CMK (cell line): ENCODE measurements at places on chromosomes 5 and 9.

DNA sequence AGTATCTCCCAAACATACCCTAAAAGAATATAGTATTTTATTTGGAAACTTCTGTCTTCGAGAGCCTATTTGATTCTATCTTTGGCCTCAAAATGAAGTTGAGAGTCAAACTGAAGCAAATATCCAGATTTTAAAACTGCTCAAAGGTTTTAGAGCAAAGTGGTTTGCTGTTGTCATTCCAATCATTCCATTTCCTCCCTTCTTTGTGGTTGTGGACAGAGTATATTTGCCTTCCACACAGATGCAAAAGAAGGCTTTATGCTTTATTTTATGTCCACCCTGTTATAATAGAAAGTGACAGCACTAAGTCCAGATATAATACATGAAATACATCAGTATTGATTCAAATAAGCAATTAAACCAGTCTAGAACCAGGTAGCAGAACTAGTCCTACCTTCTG, 12.4 kb downstream of the GZMK start:
- DNase-seq: no peak

- no peak for DNase-seq
Measured at GRCh38 chr9:37486616-37487548, 1.1 kb downstream of the POLR1E start.

DNA sequence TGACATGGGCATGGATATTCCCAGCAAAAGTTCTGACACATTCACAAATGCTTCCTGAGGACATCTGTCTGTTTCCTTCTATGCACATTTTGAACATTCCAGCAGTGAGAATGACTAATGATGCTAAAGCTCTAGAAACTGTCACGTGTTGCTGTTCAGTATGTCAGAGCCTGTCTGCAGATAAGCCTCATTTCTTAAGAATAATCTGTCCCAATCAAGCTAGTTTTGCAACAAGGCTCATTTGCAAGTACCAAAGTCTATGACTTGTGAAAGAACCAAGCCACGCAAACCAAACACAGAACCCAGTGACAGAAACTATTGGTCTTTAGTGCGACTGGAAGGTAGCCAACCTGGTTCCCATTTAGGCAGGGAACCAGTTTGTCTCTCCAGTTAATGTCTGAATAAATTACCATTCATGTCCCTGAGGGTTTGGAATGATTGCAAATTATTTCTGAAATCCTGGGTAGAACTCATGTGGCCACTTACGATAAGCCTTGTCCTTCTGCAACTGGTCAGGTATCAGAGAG, 178.5 kb downstream of the C9orf152 start:
- DNase-seq: no peak

GRCh38 chr5:59756373-59757035, 137.0 kb downstream of the PDE4D start:
- no peak for DNase-seq

GRCh38 chr9:111423389-111423788, 60.8 kb downstream of the ECPAS start:
- DNase-seq: no peak

DNA sequence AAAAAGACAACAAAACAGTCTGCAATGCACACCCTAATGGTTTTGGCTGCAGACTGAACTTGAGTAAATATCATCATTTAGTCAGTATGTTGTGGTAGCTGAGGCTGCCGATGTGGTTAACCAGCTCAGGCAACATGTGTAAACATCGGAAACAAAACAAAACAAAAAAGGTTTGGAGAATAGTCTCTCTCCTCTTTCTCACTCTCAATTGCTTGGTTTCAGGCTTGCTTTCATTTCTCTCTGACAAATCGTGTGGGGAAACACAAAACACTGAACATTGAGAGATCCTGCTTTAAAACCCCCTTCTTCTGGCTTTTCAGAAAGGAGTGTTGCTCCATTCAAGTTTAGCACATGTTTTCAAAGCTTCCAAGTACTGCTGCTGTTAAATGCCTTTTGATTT, 453.3 kb downstream of the BNC2 start:
- no peak for DNase-seq

DNA sequence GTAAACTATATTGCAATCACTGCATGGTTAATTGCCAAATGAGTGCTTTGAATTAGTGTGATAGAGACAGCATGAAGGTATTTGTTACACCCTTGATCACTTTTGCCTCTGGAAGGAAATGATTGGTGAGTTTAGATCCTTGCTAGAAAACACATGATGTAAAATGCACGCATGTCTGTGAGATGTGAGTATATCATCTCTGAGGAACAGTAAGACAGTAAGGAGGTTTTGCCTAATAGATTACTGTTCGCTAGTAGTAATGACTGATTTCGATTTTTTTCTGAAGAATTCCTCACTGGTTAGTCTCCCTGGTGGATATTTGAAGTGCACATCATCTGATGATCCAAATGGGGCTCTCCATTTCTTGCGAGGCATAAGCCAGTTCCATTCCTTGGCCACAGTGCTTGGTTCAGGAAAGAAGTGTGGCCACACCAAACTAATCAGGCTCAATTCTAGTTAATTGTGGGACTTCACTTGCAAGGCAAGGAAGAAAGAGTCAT, 156.4 kb upstream of the ADRA1B start:
- DNase-seq: no peak

DNA sequence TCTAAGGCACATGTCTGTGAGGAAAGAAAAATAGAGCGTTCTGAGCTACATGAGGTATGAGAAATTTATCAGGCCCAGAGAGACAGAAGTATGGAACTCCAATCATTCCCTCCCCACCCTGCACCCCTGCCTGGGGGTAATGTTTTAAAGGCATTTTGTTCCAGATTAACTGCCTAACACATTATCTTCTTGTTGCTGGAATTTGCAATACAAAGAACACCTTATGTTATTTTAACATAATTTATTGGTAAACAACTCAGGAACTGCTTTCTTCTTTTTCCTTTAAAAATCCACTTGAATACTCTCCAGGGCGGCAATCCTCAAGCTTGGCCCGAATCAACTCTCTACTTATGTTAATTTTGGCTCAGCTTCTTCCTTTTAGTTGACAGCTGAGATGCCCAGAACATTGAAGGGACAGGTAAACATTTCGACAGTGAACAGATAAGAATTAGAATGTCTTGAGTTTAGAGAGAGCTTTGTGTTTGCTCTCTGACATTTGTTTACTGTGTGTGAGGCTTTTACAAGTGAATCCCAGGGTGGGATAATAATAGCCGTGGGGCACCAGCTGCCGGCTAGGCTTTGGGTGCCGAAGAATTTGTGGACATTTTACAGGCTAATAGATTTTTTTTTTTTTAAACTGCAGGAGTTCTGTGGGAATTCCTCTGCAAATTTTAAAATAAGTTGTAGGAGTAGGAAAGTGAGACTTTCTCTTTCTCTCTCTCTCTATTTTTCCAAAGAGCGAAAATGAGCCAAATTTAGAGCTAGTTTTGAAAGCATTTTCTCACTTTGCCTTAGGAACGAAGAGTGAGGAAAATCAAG, 96.4 kb upstream of the TAF11L2 start:
- DNase-seq: no peak

DNA sequence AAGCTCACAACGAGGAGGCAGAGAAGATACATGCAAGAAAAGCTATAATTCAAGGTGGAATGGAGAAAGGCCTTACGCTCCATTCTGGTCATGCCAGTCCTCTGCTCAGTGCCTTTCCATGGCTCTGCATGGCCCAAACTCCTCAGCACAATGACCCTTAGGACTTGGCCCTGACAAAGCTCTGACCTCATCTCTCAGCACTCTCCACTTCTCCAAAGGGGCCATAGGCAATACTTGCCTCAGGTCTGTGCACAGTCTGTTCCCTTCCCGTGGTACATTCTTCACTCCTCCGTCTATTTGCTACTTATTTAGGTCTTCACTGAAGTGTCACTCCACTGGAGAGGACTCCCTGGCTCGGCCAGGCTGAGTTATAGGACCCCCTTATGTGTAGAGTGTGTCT, 24.7 kb downstream of the SLC36A3 start:
- no peak for DNase-seq

DNA sequence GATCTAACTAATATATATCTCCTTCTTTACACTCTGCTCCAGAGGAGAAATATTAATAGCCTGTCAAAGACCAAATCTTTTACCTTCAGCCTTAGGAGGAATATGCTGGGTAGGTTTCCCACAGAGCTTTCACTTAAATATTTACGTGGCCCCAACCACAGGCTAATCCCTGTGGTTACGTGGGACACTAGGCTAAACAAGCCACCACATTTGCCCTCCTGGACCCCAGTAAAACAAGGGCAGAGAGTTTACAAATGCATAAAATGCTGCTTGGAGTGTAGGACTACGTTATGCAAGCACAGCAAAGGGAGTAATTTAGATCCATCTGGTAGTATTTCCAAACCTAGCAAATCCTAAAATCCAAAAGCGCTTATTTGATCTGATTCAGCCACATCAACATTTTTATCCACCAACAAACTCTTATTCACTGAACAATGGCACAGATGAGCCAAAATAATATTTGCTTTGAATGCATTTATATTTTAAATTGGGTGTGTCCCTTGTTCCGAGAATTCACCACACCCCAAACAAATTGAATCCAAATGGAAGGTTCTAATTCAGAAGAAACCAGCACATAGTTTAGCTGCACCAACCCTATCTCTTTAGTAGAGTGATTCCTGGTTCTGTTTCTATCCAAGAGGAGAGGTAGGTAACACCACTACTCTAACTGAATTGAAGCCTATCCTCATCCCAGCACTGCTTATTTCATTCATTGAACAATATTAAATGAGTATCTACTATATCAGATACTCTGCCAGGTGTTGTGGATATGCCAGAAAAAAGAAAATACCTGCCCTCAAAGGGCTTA, 179.0 kb downstream of the TSSK1B start:
- no peak for DNase-seq

DNA sequence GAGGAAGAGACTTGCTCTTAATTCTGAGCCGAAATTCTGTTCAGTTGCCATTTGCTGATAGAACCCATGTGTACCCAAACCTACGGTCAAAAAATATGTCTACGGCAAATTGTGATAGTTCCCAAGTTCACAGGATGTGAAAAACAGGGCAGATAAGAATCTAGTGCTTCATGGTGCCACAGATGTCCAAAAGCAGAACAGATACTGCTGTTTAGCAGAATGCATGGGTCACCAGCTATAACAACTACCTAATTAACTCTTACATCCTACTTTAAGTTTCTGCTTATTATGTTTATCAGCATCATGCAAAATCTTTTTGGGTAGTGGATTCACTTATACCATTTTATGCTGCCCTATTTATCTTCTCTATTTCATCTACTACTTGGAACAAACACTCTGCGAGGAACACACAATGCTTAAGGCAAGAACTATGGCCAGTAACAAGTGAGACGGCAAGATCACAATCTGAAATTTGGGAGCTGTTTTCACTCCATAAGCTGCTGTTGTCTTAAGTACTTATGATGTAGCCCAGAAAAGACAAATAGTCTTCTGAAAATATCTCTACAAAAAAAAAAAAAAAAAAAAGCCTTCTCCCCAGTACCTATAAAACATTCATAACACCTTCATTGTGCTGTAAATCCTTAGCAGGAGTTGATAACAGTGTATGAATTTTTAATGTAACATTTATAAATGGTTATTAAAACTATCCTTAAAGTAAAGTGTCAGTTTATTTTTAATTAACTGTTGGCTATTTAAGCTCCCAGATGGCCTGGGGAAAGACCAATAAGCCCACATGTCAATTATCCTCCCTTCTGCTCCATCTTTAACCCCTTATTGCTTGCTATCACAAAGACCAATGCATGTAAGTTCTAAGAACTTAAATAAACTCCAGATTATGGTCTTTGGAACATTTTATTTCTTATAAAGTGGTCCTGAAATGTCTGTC, 232.3 kb downstream of the TLR4 start:
- DNase-seq: no peak

DNA sequence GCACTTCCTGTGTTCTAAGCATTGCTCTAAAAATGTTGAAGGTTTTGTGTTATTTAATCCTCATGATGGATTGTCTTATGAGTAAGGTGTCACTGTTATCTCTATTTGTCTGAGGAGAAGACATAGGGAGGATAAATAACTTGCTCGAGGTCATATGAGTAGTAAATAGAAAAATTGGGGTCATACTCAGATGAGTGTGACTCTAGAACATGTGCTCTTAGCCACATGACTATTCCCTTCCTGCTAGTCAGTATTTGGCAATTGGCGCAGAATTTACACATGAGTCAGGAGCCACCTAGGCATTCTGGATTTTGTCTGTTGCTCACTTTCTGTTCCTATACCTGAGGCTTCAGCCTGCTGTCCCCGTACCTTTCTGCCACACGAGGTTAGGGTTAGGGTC, 234.6 kb upstream of the CD180 start:
- no peak for DNase-seq

- no peak for DNase-seq
Measured at GRCh38 chr5:72234265-72234700, 85.8 kb downstream of the MRPS27 start.

DNA sequence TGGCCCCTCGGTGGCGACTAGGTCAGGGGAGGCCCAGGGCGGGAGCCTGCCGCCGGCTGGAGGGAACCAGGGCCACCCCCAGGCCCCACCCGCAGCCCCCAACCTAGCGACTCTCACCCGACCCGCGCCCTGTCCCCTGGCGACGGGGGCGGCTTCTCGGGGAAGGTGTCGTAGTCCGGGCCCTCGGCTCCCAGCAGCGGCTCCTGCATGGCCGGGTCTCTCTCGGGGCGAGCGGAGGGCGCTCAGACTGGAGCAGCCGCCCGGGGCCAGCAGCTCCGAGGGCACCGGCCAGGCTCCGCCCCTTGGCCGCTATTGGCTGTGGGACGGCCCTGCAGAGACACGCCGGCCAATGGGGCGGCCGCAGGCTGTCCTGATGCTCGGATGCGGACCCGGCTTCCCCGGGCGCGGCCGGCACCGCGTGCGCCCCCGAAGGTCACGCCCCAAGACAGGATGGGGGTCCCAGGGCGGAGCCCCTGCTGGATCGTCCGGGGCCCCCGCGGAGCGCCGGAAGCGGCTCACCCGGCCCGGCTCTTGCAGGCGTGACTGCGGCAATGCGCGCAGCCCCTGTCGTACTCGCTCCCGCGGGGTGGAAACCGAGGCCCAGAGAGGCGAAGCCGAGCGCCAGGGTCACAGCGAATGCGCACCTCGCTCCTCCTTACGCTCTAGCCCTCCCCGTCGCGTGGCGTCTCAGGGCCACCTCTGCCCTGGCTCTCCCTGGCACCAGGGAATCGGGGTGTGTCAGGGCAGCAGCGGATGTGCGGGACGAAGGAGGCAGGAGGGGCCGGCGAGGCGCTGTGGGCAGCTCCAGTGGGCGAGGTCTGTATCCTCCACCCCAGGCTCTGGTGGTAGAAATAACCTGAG, at the start of gene SLC2A6:
TSS of gene SLC2A6 (minus strand) at position 249 of the 861 bp plus-strand sequence. CDS start at position 209, 40 bp downstream.
- DNase-seq: no peak

DNA sequence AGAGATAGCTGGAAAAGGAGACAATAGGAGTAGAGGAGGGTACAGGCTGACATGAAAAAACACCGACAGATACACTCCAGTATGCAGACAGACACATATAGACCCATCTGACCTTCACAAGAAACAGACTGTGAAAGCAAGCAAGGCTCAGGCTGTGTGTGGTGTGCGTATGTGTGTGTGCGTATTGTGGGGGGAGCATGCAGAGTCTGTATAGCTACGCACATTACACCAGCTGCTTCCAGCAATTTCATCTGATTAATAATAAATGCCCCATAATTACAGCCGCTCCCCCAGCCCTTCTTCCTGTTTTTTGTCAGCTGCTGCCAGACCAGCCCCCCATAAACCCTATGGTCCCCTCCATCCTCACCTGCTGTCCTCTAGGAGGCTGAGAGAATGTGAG, 6.7 kb downstream of the CNTFR start:
- DNase-seq: no peak
